Renal cortex interstitium (tissue), 15 donors: ENCODE measurements at places on chromosomes 16 and 17. TPM values are rescaled to one million over a fixed set of nuclear protein-coding genes. Genes with fewer than 3 reads are reported as not detected.

Gene ULK2
- 27.3 TPM for polyA plus RNA-seq

Gene HSF5
- 0.50 TPM for polyA plus RNA-seq

Gene CSH2
- 0.19 TPM for polyA plus RNA-seq

Gene TBC1D3G
- not detected for polyA plus RNA-seq

Gene CALB2
- 0.74 TPM for polyA plus RNA-seq

GRCh38 chr16:52537516-52537915 lies 9.4 kb downstream of the TOX3 start:
- no peak for DNase-seq

- DNase-seq = no peak
These were observed 266.2 kb downstream of the CEP112 start for GRCh38 chr17:65925606-65926307.

DNA sequence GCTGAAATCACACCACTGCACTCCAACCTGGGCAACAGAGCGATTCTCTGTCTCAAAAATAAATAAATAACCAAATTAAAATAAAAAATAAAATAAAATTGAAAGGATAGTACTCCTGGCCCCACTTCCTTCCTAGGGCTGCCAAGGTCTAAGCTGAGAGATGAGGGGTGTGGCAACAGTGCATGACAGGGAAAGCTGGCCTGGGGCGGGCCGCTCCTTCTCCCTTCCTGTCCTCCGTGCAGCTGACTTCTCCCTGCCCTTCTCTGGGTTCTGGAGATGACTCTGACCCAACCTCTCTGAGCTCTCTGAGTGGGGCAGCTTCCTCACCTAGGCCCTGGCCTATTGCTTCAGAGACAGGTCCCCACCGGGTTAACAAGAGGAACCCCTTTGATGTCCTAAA lies 8.7 kb upstream of the SLC25A39 start:
- no peak for DNase-seq

GRCh38 chr17:72733619-72734282 lies 358.7 kb downstream of the SLC39A11 start:
- no peak for DNase-seq

DNA sequence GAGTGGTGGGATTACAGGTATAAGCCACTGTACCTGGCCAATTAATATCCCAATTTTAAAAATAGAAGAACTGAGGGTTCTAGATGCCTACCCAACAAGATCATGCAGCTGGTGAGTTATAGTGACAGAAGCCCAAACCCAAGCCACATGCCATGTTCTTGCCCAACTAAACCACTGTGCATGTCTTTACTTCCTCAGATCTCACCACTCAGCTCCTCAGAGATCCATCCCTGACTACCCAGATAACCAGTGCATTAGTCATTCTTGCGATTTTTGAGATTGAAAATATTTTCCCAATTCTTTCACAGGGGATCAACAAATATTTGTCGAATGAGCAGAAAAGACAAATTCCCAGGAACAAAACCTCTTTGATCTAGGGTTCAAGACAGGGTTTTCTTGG lies 303.1 kb downstream of the CBLN1 start:
- DNase-seq = no peak

DNA sequence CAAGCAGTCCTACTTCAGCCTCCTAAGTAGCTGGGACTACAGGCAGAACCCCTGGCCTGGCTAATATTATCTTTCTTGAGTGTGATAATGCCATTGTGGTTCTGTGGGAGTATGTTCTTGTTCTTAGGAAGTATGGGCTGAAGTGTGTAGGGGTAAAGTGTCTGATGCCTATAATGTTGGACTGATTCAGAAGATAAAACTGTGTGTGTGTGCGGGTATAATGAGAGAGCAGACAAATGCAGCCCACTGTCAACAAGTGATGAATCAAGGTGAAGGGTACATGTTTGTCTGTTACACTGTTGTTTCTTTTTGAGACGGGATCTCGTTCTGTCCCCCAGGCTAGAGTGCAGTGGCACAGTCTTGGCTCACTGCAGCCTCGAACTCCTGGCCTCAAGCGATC lies 127.5 kb downstream of the CLEC16A start:
- no peak for DNase-seq

DNA sequence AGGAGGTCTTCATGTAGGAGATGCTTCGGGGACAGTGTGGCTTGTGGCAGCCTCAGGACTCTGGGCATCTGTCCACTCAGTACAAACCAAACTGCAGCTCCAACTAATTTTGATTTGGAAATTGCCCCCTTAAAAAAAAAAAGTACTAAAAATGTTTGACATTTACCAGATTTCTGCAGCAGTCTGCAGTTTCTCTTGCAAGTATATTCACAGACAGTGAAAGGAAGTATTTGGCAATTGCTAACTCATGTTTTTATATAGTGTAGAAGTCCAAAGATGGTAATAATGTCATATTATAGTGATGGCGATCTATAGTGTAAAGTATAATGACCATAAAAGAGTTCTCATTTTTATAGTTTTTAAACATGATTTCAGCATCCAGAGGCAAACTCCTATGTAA lies 218.6 kb downstream of the PRKCA start:
- DNase-seq = no peak
